ENCODE measurements at places on chromosomes 6 and 20.

- no peak for DNase-seq
These were observed 11.9 kb downstream of the PSMB9 start for GRCh38 chr6:32865724-32866443.

GRCh38 chr6:34381081-34381480 lies 11.4 kb downstream of the NUDT3 start:
- DNase-seq: no peak

DNA sequence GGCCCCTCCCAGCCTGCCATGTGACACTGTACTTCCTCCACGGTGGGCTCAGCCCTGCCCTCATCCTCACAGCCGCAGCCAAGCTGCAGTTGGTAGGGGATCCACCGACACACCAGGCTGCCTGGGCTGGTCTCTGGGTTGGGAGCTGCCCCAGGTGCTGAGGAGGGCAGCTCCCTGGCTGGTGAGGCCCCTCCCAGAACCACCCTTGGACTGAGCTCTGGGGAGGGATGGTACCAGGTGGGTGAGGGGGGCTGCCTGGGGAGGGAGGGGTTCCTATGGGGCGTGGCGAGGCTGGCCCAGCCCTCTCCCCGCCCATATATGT lies 185 bp upstream of the TNFRSF6B start:
- DNase-seq: no peak

DNA sequence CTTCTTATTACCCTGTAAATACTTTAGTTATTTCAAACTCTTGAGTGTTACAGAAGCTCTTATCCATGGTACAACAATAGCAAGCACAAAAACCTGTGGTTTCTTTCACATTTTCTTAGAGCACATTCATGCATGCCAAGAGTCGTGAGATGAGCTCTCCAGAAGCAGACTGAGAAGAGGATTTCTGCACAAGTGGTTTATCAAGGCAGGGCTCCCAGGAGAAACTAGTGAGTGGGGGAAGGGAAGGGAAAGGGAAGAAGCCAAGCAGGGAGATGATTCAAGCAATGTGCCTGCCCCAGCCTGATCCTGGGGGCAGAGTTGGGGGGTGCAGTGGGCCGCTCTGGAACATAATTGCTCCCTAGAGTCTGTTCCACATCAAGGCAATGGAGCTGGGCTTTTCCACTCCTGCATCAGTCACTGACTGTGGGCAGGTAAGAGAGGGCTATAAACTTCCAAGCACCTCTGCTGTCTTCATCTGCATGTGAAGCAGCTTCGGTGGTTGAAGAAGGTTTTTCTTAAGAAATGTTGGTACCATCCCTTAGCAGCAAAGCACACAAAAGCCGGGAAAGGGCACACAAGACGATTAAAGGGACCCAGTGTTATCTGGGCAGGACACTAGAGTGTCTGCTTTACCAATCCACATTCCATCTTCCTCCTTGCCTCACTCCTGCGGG lies 152.1 kb downstream of the PLCB4 start:
- DNase-seq: no peak

DNA sequence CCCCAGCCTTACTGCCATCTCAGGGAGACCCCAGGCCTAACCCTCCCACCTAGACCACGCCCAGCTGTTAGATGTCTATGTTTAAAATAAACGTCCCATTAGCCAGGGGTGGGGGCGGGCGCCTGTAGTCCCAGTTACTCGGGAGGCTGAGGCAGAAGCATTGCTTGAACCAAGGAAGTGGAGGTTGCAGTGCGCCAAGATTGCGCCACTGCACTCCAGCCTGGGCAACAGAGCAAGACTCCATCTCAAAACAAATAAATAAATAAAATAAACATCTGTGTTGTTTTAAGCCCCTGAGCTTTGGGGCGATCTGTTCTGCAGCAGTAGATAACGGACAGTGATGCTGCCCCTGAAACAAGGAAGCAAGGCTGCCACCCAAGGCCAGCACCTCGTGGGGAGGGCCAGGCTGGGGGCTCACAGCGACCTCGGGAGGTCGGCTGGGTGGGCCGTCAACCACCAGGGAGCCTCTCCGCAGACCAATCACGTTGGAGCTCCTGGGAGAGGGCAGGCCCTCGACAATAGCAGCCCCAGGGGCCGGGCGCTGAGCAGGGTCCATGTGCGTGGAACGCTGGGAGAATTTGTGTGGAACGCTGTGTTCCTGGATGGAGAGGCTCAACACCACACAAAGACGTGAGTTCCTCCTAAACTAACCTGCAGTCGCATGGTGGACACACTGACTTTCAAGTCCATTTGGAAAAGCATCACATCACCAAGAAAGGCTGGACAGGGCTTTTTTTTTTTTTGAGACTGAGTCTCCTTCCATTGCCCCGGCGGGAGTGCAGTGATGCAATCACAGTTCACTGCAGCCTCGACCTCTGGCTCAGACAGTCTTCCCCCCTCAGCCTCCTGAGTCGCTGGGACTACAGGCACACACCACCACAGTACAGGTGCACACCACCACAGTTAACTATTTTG lies 1.0 kb upstream of the HELZ2 start:
- no peak for DNase-seq

GRCh38 chr6:157069585-157069984 lies 253.7 kb downstream of the TMEM242 start:
- DNase-seq: no peak

DNA sequence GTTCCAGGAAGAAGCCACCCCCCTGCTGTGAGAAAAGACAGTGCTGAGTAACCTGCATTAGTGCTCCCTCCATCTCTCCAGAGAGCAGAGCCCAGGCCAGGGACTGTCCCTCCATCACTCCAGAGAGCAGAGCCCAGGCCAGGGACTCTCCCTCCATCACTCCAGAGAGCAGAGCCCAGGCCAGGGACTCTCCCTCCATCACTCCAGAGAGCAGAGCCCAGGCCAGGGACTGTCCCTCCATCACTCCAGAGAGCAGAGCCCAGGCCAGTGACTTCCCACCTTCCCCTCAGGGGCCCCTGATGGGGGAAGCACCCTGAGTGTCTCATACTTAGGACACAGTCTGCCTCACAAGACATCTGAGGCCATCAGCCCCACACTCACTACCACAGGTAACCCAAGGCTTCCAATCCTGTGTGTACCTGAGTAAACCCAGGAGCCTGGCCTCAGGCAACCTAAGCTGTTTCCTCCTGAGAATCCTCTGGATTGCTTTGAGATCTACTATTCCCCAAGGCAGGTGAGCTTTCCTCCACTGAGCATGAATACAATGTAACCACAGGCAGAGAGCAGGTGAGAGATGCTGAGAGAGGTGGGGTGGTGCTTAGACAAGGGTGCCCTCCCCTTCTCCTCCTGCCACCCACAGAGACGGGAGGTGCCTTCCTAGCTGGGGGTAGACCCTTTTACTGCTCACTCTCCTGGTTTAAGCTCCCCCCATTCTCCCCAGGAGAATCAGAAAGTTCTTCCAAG lies 4.9 kb downstream of the TBXT start:
- no peak for DNase-seq

DNA sequence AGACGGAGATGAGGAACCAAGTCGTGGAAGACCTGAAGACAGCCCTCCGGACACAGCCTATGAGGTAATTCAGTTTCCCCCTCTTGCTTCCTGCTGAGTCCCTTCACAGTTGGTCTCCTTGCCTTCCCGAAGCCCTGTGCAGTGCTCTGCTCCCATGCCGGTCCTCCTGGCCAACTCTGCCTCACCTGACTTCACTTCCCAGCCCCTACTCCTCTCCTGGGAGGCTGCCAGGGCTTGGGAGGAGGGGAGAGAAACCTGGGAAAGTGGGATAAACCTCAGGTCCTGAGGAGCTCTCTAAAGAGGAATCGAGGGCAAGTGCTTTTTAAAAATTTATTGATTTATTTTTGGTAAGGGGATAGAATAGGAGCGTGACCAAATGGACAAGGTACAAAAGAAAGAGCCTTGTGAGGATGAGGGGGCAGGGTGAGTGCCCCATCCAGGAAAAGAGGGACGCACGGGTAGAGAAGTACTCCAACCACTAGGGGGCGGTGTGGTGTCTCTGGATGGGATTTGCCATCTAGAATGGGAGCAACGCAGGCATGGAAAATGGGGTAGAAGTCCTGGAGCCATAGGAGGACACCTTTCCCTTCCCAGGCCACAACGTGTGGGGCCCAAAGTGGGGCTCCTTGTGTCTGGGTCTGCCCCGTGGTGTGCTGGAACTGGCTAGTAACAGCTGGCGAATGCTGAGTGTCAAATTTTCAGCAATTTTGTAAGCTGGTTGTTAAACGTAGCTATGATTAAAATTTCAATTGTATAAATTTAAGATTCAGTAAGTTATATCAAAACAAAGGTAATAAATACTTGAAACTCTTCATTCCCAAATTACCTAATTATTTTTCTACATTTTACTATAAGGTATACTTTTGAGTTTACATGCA lies 69.0 kb downstream of the MOCS1 start:
- DNase-seq: peak; percentile 27

DNA sequence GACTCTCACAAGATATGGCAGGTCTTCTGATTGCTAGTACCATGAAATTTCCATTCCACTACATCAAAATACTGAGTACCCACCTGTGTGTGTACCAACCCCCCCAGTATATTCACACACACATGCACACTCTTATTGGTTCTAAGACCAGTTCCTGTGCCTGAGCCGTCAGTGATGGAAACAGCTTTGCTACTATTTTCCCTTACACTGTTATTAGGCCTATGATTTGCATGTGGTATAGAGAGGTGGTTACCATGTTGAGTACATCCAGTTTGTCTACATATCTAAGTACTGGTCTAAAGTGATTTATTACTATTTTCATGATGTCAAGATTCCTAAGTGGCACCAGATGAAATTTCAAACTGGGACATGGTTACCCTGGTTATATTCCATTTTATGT lies 459.9 kb downstream of the BCKDHB start:
- no peak for DNase-seq

DNA sequence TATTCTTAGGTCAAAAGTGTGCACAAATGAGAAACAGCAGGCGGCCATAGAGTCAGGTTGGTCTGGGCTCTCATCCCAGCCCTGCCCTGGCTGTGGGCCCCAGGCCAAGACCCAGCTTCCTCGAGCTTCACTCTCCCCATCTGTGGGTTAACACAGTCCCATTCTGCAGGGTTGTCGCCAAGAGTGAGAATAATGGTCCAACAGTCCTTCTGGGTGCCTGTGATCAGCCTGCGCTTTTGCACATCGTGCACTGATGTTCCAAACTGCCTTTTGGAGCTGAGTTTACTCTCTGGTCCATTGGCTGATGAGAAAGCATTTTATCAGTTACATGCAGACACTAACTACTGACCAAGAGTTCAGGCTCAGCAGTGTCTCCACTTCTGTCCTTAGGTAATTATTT lies 82.6 kb downstream of the INSM1 start:
- DNase-seq: no peak
